ENCODE measurements at places on chromosomes 5 and 9. TPM values are rescaled to one million over a fixed set of nuclear protein-coding genes. Genes with fewer than 3 reads are reported as not detected.

GRCh38 chr9:136107155-136107952, 11.3 kb downstream of the TMEM250 start:
- DNase-seq: peak; percentile 66

CER1 gene
- not detected for total RNA-seq

GRCh38 chr9:9498846-9499245, 1114.0 kb downstream of the PTPRD start:
- DNase-seq: no peak

GRCh38 chr5:132454361-132454760, 36.2 kb downstream of the IRF1 start:
- no peak for DNase-seq

DNA sequence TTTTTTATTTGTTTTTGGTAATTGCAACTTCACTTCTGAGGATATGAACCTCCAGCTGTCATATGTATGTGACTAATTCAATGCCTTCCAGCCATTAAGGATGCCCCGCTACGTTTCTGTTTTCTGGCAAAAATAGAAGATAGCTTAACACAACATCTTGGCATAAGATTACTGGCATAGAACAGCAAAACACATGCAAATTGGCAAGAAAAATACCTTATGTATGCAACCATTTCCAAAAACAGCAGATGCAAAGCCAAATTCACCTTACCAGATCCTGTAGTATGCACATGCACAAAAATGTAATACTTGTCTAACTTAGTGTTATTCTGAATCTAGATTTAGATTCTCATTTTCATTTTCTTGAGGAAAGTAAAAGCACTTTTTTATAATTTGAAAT, 461.1 kb upstream of the CYLC2 start:
- no peak for DNase-seq

CDO1 gene
- 0.55 TPM for total RNA-seq

DNA sequence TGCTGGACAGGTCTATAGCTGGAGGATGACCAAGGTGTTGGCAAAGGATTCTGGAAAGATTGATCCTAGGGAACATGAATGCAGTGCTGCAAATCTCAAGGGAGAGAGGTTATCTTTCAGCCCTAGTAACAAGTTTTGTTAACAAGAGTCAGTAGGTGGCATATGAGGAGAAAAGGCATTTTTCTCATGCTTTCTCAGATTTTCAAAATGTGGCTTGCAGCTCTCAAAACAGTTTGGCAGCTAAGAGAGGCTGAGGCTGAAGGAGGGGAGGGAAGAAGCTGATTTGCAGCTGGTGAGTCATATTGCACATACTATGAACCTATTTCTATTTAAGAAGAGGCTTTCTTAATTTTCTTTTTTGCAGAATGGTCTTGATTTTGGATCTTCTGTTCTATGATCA, 64.3 kb upstream of the PCA3 start:
- DNase-seq: no peak

DNA sequence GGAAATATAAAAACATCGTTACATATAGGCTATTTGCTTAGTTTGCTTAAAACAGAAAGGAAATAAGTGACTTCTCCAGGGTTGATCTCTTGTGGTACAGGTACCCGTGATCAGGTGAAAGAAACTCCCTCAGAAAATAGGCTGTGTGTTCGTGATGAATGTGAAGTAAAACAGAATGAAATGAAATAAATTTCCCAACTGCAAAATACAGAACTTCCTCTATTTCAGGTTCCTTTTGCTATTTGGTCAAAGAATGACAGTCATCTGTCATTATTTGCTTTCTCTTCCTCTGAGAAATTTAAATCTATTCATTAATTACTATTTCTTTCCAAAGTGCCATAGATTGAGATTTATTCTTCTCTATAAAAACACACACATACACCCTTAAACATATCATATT, 408.1 kb downstream of the FAM170A start:
- DNase-seq: no peak

- DNase-seq: no peak
Observed at GRCh38 chr9:130421802-130422276, 22.9 kb upstream of the ASS1 start.

DNA sequence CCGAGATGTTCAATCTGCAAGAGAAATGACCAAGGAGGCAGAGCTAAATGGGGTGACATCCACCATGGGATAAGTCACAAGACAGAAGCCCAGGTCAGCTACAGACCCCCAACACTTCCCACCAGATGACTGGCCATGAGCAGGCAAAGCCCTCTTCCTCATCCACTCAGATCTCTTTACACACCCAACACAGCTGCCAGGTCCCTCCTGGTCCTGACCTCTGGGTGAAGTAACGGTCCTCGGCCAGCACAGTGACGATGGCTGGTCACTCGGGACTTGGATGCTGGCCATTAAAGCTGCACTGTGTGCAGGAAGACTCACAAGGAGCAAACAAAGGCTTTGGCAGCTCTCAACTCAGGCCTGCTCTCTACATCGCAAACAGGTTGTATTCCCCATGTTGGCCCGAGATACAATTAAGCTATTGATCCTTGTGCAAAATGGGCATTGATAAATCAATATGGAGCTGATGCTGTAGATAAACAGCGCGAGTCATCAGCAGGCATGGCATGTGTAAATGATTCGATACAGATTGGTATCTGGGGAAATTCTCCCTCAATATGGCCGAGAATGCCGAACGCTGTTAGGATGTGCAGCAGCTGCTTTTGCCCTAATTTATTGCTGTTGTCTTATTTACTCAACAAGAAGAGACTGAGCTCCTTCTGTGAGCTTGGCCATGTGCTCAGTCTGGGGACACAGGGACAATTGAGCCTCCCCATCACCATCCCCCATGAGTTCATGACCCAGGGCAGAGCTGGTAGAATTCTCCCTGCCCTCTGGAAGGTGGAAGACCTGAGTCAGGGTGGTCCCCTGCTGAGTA, 98.7 kb downstream of the C5orf15 start:
- DNase-seq: no peak

- DNase-seq: no peak
Observed at GRCh38 chr5:110476164-110476563, 250.3 kb downstream of the TMEM232 start.

ANAPC2 gene
- 38.4 TPM for total RNA-seq

SPIN1 gene
- total RNA-seq: 17.9 TPM

GRCh38 chr9:127199001-127199791, 65.4 kb upstream of the GARNL3 start:
- DNase-seq: peak; percentile 87

- no peak for DNase-seq
Observed at GRCh38 chr9:129826344-129826743, 2.4 kb upstream of the TOR1A start.

DNA sequence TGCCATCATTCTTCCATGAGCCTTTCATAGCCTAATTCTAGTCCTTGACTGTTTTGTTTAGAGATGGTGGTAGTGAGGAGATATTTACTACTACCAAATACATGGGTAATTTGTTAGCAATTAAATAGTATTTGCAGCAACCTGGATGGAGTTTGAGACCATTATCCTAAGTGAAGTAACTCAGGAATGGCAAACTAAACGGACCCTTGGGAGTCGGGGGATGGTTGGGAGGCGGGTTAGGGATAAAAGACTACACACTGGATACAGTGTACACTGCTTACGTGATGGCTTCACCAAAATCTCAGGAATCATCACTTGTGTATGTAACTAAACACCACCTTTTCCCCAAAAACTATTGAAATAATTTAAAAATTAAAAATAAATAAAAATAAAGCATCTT, 809.2 kb upstream of the ZNF608 start:
- no peak for DNase-seq

DNA sequence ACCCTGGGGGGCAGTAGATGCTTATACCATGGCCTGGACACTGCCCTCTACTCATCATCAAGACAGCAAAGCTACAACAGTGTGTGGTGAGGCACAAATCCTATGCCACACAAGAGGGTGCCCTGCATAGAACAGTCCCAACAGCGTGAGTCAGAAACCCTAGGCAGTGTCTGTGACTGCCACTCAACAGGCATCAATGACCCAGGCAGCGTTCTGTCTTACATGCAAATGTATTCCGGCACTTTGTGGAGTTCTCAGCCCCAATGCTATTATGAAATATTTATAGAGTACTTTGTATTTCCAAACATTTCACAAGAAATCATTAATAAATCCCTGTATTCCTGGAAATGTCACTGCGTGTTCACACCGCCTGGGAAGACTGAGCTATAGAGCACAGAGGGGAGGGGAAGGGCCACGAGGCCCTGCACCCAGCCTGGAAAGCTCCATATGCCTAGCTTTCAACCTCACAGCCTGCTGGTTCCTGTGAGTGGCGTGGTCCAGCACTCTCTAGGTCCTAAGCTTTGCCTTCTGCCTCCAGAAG, 77.7 kb downstream of the NIPSNAP3B start:
- DNase-seq: no peak

Data from activated CD4-positive, alpha-beta T cell treated with anti-CD3 and anti-CD28 coated beads for 36 hours (primary cell).